ENCODE measurements at places on chromosomes 12 and 14.

GRCh38 chr12:18706798-18707197 lies 31.0 kb downstream of the PLCZ1 start:
- no peak for DNase-seq

GRCh38 chr14:74976264-74977113 lies 21.1 kb upstream of the PGF start:
- no peak for DNase-seq

DNA sequence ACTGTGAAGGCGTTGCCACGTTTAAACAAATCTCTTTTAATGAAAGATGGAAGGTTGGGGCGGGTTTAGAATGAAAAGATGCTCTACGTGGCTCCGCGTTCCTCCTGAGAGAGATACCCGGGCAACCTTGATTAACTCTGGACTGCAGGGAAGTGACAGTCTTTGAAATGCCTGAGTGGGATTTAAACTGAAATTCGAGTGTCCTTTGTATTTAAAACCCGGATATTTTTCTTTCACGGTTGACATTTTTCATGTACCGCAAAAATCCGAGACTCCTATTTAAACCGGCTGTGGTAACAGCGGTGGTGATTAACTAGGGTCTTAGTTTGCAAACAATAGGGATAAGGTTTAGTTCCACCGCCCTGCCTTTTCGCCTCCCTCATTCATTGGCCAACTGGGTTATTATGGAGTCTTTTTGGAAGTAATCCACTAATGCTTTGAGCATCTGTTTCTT lies 707 bp downstream of the G2E3 start:
- no peak for DNase-seq

- DNase-seq: peak; percentile 35
Measured at GRCh38 chr14:100076133-100076532, 10.9 kb downstream of the EVL start.

DNA sequence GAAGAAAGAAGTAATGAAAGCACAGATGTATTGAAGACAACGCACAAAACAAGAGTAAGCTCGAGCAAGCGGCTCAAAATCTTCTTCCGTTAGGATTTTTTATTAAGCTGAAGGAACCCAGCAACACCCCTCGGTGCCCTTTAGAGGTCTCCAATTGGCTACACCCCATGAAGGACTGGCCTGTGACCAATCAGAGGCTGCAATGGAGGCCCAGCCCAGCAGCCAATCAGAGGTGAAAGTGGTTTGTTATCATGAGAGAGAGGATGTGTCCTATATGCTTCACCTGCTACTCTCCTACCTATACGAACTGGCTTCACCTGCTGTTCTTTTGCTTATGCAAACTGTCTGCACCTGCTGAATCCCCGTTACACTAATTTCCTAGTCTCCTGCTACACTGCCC lies 358.8 kb downstream of the C12orf50 start:
- no peak for DNase-seq

DNA sequence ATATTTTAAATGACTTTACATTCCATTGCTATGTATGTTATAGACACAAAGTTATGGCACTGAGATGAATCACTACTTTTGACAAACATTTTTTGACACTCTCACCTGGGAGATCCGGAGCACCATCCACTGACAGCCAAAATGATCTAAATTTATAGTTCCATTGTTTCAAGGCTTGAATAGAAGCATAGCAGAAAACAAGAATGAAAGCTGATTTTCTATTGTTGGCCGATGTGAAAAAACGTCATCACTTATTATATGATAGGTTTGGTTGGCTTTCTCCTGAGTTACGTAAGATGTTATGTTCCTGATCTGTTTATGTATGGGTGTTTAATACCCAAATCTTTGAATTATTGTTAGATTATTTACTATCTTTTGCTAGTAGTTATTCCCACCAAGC lies 306.2 kb downstream of the PAWR start:
- DNase-seq: no peak

DNA sequence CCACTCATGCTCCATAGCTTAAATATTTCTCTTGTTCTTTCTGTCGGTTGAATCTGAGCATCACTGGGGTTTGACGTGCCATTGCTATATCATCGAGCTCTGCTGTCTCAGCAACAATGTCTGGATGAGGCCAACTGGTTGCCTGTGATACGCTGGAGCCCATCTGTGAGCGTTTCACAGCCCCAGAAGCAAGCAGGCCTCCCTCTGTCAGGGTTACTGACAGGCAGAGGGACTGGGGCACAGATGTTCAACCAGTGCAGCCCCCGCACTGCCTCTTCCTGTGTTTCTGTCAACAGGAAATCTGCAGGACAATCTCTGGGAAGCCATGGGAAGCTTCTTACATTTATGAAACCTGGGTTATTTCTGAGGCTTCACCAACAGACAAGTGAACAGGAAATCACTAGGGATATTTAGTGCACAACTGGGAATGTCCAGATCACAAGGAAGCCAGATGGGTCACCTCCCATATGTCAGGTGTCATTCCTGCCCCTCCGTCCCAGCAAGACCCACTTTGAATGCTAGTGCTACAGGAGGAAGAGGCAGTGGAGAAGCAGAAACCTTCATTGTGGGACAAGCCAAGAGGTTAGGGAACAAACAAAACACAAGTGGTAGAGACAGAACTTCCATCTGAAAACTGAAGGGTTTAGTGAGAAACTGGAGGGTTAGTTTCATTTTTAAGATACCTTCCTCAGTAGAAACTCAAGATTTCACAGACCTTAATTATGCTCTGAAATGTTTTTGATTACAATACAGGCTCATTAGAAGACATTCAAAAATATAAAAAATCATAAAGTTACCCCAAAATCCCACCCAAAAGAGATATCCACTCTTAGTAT lies 24.1 kb downstream of the DMAC2L start:
- DNase-seq: no peak

GRCh38 chr14:96681829-96682228 lies 115.4 kb upstream of the VRK1 start:
- DNase-seq: no peak

- DNase-seq: no peak
Measured at GRCh38 chr12:100737168-100737567, 57.4 kb upstream of the ANO4 start.

GRCh38 chr14:23776296-23776695 lies 140.1 kb downstream of the DHRS2 start:
- DNase-seq: no peak

DNA sequence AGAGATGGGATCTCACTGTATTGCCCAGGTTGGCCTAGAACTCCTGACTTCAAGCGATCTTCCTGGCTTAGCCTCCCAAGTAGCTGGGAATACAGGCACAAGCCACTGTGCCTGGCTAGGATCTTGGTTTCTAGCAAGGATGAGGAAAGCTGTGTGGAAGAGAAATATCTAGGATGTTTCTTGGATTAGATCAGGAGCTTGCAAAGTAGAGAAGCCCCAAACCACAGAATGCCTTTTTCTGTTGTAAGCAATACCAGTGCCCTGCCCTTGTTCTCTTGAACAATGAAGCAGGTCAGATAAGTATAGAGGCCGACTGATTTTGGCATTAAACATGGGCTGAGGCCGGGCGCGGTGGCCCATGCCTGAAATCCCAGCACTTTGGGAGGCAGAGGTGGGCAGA lies 44.3 kb upstream of the STRN3 start:
- DNase-seq: no peak

GRCh38 chr12:20567413-20567812 lies 127.7 kb upstream of the SLCO1C1 start:
- DNase-seq: no peak

All from activated CD4-positive, alpha-beta T cell treated with anti-CD3 and anti-CD28 coated beads, Interleukin-2, amount 50 U/mL, for 4 hours (primary cell).